ENCODE measurements at places on chromosomes 7 and 10.

DNA sequence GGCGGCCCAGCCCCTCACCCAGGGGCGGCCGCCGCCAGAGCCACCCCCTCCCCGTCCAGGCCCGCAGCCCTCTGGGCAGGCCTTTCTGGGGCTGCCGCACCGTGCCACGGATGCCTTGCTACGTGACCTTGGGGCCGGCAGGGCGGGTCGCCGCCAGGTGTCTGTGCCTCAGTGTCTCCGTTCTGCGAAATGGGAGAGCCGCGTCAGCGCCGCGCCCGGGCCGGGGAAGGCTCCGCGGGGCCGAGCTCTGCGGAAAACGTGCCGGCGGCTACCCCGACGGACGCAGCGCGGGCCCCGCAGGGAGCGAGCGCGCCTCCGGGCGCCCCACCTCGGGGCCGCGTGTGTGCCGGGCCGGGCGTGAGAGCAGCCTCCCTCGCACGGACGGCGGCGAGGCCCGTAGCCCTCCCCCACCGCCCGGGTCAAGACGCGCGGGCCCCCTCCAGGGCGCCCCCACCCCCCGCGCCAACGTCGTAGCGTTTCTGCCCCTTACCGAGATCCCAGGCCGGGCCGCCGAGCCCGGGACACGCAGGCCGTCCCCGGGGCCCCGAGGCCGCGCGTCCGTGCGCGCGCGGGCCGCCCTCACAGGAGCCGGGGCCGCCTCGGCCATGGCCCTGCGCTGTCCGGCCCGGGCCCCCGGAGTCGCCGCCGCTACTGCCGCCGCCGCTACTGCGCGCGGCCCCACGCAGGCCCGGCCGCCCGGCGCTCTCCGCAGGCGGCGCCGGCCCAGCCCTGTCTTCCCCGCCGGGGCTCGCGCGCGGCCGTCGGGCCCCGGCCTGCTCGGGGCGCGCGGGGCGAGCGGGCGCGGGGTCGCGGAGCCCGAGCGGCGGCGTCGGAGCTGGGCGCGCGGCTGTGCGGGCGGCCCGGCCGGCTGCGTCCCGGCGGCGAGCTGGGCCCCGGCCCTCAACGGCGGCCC, 1.1 kb downstream of the ZNF777 start:
- DNase-seq, result no peak

DNA sequence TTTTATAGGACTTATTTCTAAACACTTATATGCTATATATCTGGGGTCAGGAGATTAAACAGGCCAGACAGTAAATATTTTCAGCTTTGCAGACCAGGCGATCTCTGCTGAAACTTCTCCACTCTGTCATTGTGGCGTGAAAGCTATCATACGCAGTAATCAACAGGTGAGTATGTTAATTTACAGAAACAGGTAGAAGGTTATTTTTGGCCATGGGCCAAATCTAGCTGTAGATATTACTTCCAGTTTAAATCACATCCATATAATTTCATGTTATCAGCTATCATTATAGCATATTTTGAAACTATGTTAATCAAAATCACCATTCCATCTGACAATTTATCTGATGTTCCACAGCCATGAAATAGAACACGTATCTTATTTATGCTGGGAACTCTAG, 67.8 kb downstream of the GPR37 start:
- no peak for DNase-seq

- DNase-seq, result no peak
Measured at GRCh38 chr7:15508258-15508657, 53.6 kb downstream of the AGMO start.

- no peak for DNase-seq
Measured at GRCh38 chr7:85426487-85426960, 239.7 kb upstream of the SEMA3D start.

DNA sequence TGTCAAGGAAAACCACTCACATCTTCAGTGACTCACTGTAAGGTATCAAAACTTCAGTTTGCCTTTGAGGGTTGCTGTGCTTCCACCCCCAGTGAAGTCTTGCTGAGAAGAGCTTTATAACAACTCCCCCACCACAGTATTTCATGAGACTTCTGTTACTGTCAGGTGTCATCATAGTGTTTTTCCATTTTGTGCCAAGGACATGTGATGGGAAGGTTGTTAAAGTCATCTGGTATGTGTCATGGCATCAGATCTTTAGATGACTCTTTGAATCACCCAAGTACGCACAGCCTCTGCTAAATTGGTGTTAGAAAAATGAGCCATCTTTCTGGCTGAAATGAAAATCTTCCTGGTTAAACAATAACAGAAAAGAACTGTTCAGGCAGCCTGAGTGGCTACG, 115.0 kb upstream of the CCDC6 start:
- DNase-seq, result no peak

DNA sequence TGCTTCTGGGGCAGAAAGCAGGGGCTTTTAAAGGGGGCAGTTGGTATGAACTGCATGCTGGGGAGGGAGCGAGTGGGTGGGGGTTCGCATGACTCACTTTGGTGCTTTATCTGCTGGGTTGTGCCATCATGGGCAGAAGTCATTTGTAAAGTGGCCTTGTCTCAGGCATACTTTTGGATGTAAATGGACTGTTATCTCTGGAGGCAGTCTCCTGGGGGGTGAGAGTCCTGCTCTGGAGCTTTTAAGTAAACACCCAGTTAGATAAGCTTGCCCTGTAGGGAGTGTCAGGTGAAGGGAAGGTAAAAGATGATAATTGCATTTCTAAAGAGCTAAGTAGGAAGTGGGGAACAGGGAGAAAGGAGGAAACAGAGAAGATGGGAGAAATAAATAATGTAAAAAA, 1.6 kb upstream of the GSTO1 start:
- DNase-seq, result no peak

GRCh38 chr7:81533426-81533825, 236.4 kb downstream of the HGF start:
- DNase-seq, result no peak

- no peak for DNase-seq
Measured at GRCh38 chr7:5539013-5539411, 115.4 kb upstream of the TNRC18 start.

GRCh38 chr10:97117372-97117771, 68.4 kb downstream of the SLIT1 start:
- no peak for DNase-seq

DNA sequence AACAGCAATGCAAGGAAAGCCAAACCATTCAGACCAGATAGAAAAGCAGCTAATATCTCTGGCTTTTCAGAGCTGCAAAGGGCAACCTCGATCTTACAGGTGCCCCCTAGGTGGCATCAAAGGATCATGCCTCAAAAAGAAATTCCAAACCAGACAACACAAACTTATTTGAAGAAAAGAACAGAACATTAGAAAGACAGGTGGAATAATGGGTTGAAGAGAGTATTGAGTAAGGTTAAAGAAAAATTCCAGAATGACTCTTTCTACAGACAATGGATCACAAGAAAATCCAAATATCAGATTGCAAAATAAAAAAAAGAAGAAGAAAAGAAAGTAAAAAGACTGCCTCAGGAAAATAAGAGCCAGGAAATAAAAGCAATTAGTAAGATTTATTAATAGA, 213.7 kb downstream of the ELMO1 start:
- DNase-seq, result peak; percentile 46

- DNase-seq, result no peak
Measured at GRCh38 chr7:19351341-19352304, 206.4 kb upstream of the FERD3L start.

GRCh38 chr7:159094919-159095915, 49.5 kb downstream of the VIPR2 start:
- DNase-seq, result no peak

DNA sequence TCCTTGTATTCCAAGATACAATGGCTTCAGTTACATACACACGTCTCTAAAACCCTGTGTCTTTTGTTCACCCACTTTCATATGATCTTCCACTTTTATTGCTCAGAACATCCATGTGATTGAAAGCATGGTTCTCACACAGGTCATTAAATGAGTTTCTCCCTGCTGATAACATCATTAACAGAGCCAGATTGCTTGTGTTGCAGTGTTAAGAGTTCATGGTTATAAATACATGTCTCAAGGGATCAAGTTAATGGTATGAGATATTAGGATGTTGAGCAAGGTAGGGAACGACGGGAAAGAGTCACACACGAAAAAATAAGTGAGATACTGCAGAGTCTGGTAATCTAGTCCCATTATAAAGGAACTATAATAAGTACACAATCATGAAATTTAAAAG, 861.5 kb downstream of the SORCS1 start:
- DNase-seq, result no peak

- DNase-seq, result peak; percentile 84
Measured at GRCh38 chr7:106022193-106022821, 59.2 kb downstream of the CDHR3 start.

- no peak for DNase-seq
Measured at GRCh38 chr10:69957241-69957885, 95.3 kb upstream of the MACROH2A2 start.

GRCh38 chr7:102260856-102261255, 25.8 kb upstream of the SH2B2 start:
- no peak for DNase-seq

GRCh38 chr7:148567524-148567923, 23.0 kb upstream of the C7orf33 start:
- no peak for DNase-seq

- no peak for DNase-seq
Measured at GRCh38 chr7:32881074-32881982, 10.2 kb downstream of the KBTBD2 start.

- DNase-seq, result no peak
Measured at GRCh38 chr10:107548301-107548700, 383.8 kb upstream of the SORCS1 start.

DNA sequence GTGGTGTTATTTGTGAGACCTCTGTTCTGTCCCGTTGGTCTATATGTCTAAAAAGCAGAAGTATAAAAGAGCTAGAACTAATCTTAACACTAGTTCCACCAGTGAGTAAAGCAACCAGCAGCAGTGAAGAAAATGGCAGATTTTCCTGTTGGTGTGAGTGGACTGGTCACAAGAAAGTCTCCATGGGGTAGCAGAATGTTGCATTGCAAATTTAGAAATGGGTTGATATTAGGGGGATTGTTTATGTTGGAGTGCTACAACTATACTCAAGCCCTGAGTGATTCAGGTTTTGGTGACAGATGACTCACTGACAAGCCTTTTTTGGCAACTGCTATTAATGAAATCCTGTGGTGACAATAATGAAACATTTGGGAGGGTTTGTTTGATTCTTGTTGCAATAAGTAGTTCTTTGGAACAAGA, 5.6 kb downstream of the AVL9 start:
- no peak for DNase-seq

DNA sequence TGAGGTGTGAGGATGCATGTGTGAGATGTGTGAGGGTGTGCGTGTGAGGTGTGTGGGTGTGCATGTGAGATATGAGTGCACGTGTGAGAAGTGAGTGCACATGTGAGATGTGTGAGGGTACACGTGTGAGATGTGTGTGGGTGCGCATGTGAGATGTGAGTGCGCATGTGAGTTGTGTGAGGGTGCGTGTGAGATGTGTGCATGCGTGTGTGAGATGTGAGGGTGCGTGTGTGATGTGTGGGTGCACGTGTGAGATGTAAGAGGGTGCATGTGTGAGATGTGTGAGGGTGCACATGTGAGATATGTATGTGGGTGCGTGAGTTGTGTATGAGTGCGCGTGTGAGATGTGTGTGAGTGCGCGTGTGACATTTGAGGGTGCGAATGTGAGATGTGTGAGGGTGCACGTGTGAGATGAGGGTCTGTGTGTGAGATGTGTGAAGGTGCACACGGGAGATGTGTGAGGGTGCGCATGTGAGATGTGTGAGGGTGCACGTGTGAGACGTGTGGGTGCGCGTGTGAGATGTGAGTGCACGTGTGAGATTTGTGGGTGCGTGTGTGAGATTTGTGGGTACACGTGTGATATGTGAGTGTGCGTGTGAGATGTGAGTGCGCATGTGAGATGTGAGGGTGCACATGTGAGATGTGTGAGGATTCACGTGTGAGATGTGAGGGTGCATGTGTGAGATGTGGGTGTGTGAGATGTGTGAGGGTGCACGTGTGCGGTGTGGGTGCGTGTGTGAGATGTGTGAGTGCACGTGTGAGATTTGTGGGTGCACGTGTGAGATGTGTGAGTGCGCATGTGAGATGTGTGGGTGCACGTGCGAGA, 30.5 kb downstream of the PPIF start:
- DNase-seq, result no peak

GRCh38 chr10:104311184-104311720, 27.0 kb downstream of the ITPRIP start:
- no peak for DNase-seq

Data from CD4-positive, alpha-beta T cell treated with Interleukin-17A for 1 hour (primary cell).